Thoracic aorta (tissue), 2 donors: ENCODE measurements at places on chromosomes 5 and 9.

DNA sequence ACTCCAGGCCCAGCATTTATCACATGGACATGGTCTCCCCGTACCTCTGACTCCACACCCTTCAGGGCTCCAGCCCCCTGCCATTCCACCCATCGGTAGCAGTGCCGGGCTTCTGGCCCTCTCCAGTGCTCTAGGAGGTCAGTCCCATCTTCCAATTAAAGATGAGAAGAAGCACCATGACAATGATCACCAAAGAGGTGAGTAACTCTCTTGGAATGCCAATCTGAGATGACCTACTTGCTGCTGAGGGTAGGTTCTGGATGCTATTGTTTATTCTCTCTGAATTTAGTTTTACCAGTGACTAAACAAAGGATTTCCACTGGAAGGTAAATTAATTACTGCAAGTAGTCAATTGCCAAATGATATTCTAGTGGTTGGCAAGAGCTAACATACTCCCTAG, 80.8 kb downstream of the TLE4 start:
- no peak for DNase-seq

- DNase-seq: no peak
Measured at GRCh38 chr9:80231318-80232236, 659.8 kb downstream of the TLE4 start.

DNA sequence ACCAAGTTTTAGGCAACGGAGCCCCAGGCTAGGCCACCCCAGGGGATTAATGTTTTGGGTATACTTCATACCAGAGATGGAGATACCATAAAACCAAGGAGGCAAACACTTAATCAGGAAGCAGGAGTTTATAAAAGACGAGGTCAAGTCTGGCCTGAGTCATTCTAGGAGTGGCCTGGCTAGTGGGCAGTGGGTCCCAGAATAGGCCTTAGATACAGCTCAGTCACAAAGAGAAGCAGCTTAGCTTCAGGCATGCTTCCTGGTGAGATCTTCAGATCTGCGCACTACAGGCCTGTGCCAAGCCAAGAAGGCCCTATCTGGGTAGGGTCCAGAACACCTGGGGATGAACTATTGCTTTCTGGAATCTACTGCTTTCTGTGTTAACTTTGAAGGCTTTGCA, 20.6 kb upstream of the NR5A1 start:
- no peak for DNase-seq

- no peak for DNase-seq
Measured at GRCh38 chr9:70228118-70228517, 30.7 kb upstream of the SMC5 start.
